Smooth muscle cell of bladder (primary cell): ENCODE measurements at places on chromosomes 2 and 18. TPM values are rescaled to one million over a fixed set of nuclear protein-coding genes. Genes with fewer than 3 reads are reported as not detected.

TRIM54 gene
- 0.14 TPM in 1 of 2 replicates, not detected in the other for total RNA-seq

CRYBA2 gene
- total RNA-seq, result not detected in 2 replicates

IGFBP2 gene
- 2.8 and 4.7 TPM in 2 replicates for total RNA-seq

XIRP2 gene
- not detected in 2 replicates for total RNA-seq

PRKCE gene
- 11.1 and 11.4 TPM in 2 replicates for total RNA-seq

NFE2L2 gene
- 92.2 and 116 TPM in 2 replicates for total RNA-seq

NT5C1B gene
- total RNA-seq, result not detected in 2 replicates

ABHD1 gene
- total RNA-seq, result not detected in 2 replicates
